ENCODE measurements at places on chromosomes 7 and 10. TPM values are rescaled to one million over a fixed set of nuclear protein-coding genes. Genes with fewer than 3 reads are reported as not detected.

Gene NME8
- not detected for total RNA-seq

DNA sequence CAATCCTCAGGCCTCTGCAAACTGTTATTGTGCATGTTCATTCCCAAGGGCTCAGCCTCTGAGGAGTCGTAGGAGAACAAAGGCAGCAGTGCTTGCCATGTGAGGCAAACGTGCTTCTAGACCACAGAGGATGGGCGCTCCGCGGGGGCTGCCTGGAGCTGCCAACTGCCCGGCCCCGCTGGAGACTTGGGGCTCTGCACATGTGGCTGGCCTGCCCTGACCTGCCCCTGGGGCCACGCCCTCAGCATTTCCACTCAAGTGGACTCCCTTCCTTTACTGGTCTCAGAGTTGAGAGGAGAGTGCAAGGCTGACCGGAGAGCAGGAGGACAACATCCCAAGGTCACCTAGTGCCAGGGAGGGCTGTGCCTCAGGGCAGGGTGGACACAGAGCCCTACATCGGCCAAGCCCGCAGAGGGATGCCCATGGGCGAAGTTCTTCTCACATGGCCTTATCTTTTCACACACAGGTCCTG, 222.3 kb upstream of the ZNF32 start:
- DNase-seq, result no peak

GRCh38 chr10:70600512-70601395, 1.8 kb downstream of the PRF1 start:
- DNase-seq, result no peak

Gene MYPN
- total RNA-seq, result not detected

- DNase-seq, result peak; percentile 33
Observed at GRCh38 chr7:42254217-42254616, 17.2 kb upstream of the GLI3 start.

- no peak for DNase-seq
Observed at GRCh38 chr10:82310839-82311238, 435.8 kb downstream of the NRG3 start.

DNA sequence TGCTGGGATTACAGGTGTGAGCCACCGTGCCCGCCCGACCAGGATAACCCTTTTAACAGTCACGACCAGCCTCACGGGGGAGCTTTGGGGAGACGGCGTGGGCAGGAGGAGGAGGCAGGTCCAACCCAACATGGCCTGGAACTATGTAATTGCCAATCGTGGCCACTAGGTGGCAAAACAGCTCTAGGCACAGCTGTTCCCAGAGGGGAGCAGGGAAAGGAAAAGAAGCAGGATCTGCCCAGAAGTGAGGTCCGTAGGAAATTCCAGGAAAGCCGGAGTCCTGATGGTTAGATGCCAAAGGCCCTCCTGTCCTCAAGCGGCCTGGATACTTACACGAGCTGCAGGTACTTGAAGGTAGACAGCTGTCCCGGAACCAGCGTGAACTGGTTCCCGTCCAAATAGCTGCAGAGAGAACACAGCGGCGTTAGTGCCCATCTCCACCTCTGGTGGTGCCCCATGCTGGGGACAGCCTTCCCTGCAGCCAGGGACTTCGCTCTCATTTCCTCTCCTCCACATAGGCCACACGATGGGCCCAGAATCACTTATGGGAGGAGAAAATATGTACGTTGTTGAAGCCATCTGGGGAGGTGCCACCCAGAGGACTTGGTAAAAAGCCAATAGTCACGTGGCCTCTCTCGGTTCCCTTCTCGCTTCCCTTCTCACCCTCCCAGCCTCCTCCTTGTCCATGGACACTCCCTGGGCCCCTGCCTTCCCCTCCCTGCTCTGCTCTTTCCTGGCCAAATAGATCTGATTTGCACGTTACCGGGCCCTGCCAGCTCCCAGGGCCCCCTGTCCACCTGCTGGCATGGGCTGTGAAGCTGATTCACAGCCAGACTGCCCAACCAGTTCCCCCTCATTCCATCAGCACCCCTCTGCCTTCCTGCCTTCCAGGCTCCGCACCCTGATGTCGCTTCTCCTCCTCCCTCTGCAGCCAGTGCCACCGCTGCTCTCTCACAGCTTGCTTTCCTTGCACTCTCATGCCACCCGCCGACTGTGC, 148.1 kb downstream of the SLIT1 start:
- peak; percentile 77 for DNase-seq

Gene PDK4
- total RNA-seq, result 509 TPM

Gene SEMA3A
- 3.1 TPM for total RNA-seq

- no peak for DNase-seq
Observed at GRCh38 chr7:22389892-22390291, 32.9 kb upstream of the RAPGEF5 start.

DNA sequence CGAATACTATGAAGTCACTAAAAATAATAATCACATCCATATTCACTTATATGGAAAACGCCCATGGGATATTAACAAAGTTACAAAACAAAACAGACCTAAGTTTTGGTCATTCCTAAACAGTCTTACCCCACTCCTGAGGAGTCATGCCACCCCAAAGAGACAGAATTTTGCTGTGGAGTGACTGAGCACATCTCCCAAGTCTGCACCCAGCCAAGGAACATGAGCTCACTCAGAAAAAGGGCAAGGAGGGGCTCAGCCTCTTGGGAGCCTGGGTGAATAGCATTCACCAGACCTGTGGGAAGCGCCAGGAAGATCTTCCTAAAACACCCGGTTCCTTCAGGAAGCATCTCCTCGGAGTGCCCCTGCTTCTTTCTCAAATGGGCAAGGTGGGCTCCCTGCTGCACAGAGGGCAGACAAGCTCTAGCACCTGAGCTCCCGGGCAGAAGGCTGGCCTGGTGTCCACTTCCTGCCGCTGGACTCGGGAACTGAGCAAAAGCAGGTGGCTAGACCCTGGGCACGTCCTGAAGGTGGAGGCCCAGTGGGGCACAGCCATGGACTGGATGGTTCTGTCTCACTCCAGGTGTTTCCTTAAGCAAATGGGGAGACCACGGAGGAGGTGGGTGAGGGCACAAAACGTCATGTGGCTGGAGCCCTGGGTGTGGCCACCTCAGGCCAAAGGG, 31.0 kb downstream of the TNS3 start:
- no peak for DNase-seq

- DNase-seq, result no peak
Observed at GRCh38 chr10:120824881-120825309, 26.3 kb upstream of the WDR11 start.

Gene IFIT1B
- not detected for total RNA-seq

Gene KLF14
- 0.83 TPM for total RNA-seq
